ENCODE measurements at places on chromosomes 16 and 17. TPM values are rescaled to one million over a fixed set of nuclear protein-coding genes. Genes with fewer than 3 reads are reported as not detected.

The CCL1 gene
- total RNA-seq: not detected

DNA sequence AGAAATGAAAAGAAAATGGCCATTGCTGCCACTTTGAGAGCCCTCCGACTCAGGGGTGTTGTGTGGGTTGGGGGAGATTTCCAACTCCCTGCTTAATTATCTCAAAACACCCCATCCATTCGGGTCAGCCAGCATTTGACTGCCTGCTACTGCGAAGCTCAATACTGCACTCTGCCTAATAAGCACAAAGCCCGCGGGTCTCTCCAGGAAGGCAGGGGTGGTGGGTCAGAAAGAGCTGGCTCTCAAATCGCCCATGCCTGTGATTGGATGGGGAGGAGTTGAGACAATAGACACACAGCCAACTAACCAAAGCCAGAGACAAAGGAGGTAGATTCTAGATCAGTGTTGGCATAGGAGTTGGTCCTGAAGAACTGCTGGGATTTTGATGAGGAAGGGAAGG lies 2.3 kb upstream of the XAF1 start:
- DNase-seq: peak; percentile 91

DNA sequence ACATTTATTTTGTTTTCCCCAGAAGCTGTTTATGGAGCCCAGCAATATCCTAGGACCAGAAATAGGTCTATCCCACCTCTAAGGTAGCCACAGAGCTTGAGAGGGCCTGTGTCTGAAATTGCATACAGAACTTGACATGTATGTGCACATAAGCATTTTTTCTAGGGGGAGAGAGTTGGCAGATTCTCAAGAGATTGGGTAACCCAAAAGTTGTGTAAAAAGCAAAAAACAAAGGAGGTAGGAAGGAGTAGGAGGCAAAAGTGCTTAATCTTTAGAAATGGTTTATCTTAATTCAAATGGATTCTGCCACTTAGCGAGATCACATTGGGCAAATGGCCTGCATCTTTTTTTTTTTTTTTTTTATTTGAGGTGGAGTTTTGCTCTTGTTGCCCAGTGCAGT lies 3.5 kb downstream of the PLK1 start:
- no peak for DNase-seq

GRCh38 chr17:82217530-82218204 lies 5.0 kb upstream of the CCDC57 start:
- DNase-seq: peak; percentile 85

DNA sequence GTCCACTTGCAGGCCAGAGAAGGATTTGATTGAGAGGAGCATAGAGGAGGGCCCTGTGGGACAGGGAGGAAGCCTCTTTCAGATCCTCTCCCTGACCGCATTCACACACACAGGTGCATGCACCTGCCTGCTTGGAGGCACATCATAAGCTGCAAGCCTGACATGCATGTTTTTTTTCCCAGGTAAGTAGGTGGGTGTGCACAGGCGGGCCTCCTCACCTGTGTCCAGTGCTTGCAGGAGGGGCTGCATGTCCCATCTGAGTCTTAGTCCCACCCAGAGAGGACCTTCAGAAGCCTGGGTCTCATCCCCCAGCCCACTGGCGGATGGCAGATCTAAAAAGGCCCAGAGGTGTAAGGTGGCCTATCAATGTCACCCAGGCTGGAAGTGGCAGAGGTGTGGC lies 130.8 kb downstream of the TMEM132E start:
- no peak for DNase-seq

GRCh38 chr16:9929313-9929712 lies 252.9 kb downstream of the GRIN2A start:
- DNase-seq: no peak

GRCh38 chr17:973053-973452 lies 6.5 kb downstream of the NXN start:
- peak; percentile 50 for DNase-seq
